ENCODE measurements at places on chromosomes 3 and 15. TPM values are rescaled to one million over a fixed set of nuclear protein-coding genes. Genes with fewer than 3 reads are reported as not detected.

Gene TICRR
- total RNA-seq: 11.9 TPM

Gene SLC51B
- total RNA-seq: 21.2 TPM

Gene FILIP1L
- 0.17 TPM for total RNA-seq

Gene SLC49A4
- 11.7 TPM for total RNA-seq

Gene PLA2G4E
- total RNA-seq: not detected

Gene FGF7
- total RNA-seq: not detected

Gene SH2D7
- not detected for total RNA-seq

Gene NTRK3
- total RNA-seq: 25.4 TPM

Gene WWTR1
- total RNA-seq: 126 TPM

Gene KLHL6
- total RNA-seq: not detected

Gene CCPG1
- total RNA-seq: 39.9 TPM

Gene HIGD2B
- not detected for total RNA-seq

Gene STXBP5L
- total RNA-seq: not detected

Gene SV2B
- total RNA-seq: not detected

Gene CLEC3B
- not detected for total RNA-seq

Gene LMLN
- total RNA-seq: 2.4 TPM

Gene SPINK8
- not detected for total RNA-seq

Gene SAXO2
- total RNA-seq: 1.3 TPM

Gene COLQ
- 0.24 TPM for total RNA-seq

Gene SLCO2A1
- total RNA-seq: 0.19 TPM

Gene VIPR1
- total RNA-seq: 0.51 TPM

Gene TNIK
- total RNA-seq: 1.8 TPM

Gene RBP2
- not detected for total RNA-seq

Gene PLAAT1
- not detected for total RNA-seq

Gene AGBL1
- not detected for total RNA-seq

Gene SOX14
- total RNA-seq: not detected

Gene RASL12
- 0.10 TPM for total RNA-seq

Gene C3orf62
- total RNA-seq: 1.5 TPM

Gene CCR3
- total RNA-seq: not detected

All from A549 treated with GW870086 at 1 μM for 4 hours (cell line).